ENCODE measurements at places on chromosomes 6 and 20. TPM values are rescaled to one million over a fixed set of nuclear protein-coding genes. Genes with fewer than 3 reads are reported as not detected.

Gene COX4I2
- not detected for polyA plus RNA-seq

Gene TUBB
- 116 TPM for polyA plus RNA-seq

Gene LEMD2
- polyA plus RNA-seq, result 43.9 TPM

Gene NFKBIE
- 2.7 TPM for polyA plus RNA-seq

Gene ISM1
- 0.49 TPM for polyA plus RNA-seq

Gene CNKSR3
- 0.01 TPM for polyA plus RNA-seq

GRCh38 chr6:111745636-111746035 is 127.6 kb downstream of the FYN start:
- no peaks in the 10 kb centered on the region for H3K27me3 ChIP-seq
- no peak for DNase-seq
- H3K27ac ChIP-seq, result peak overlapping the region; percentile 87

- no peak for DNase-seq
- H3K4me1 ChIP-seq, result no peaks in the 10 kb centered on the region
- no peak overlapping the region for H3K4me3 ChIP-seq
Observed at GRCh38 chr6:124420116-124420840, 542.0 kb upstream of the RNF217 start.

DNA sequence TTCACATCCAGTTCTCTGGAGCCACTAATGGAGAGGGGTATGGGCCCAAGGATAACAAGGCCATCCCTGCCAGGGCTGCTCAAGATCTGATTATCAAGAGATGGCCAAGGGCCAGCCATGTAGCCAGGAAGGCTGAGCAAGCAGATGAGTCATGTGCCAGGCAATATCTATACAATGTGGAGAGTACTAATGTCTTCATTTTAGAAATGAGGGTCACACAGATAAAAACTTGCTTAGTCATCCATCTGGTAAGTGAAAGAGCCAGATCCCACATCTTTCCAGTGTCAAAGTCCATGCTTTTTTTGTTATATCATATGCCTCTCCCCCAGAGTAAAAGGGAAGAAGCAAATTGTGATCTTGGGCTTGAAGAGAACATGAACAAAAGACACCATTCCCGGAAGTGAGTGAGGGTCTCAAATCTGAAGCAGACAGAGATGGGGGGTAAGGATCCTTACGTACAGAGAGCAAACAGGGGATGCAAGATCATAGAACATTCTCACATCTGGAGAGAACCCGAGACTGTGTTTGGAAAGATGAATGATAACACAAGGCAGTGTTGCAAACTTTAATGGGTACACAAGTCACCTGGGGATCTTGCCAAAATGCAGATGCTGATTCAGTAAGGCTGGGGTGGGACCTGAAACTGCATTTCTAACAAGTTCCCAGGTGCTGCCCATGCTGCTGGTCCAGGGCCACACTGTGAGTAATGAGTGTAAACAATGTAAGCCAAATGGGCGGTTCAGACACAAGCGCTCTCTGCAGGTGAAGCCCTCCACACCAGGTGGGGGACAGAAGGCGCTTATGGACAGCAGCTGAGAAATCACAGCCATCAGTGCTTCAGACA is 20.0 kb upstream of the GSTA3 start:
- H3K4me3 ChIP-seq, result no peak overlapping the region
- DNase-seq, result no peak
- H3K27me3 ChIP-seq, result peaks cover 3% of the 10 kb centered on the region
- no peak overlapping the region for H3K27ac ChIP-seq
- no peaks in the 10 kb centered on the region for H3K4me1 ChIP-seq
- no peaks in the 10 kb centered on the region for H3K36me3 ChIP-seq

DNA sequence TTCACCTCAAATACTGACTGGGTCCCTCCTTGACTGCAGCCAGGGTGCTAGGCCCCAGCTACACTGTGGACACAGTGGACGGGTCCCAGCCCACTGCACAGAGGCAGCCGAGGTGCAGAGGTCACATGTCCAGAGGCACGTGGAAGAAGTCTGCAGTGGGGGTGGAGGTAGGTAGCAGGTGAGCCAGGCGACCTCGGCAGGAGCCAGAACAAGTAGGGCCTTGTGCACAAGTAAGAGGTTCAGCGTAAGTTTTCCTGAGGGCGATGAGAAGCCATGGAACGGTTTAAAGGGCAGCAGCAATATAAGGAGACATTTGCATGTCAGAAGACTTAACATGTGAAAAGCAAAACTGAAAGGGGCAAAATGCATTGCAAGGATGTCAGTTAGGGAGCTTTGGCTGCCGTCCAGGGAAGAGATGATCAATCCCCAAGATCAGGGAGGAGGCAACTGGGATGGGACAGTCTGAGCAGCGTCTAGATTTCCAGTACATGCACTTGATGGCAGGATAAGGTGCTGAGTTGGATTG is 49.7 kb upstream of the SNX9 start:
- H3K4me3 ChIP-seq, result no peak overlapping the region
- peak overlapping the region; percentile 84 for H3K27ac ChIP-seq
- peaks cover 30% of the 10 kb centered on the region for H3K4me1 ChIP-seq
- H3K36me3 ChIP-seq, result no peaks in the 10 kb centered on the region

DNA sequence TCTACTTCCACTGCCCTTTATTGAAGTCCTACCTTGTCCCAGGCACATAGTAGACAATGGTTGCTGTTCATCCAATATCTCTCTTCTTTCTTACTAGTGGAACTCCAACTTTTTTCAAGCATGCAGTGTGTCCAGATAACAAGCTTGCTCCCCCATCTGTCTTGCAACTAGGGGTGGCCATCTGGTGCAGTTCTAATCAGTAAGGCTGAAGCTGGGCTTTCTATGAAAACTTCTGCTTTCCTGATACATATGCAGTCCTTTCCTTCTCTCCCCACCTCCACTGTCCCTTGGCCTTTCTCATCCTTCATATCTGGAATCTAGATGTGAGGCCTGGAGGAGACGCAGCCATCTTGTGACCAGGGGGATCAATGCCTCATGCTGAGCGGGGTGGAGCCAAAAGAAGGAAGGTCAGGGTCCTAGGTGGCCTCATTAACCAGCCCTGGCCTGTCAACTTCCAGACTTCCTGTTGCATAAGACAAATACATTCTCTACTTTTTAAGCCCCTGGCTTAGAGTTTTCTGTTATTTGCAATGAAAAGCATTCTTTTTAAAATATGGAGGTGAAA is 59.6 kb upstream of the ZFP64 start:
- no peak overlapping the region for H3K4me3 ChIP-seq
- H3K4me1 ChIP-seq, result no peaks in the 10 kb centered on the region
- peaks cover 2% of the 10 kb centered on the region for H3K27me3 ChIP-seq
- no peak overlapping the region for H3K27ac ChIP-seq
- DNase-seq, result no peak

DNA sequence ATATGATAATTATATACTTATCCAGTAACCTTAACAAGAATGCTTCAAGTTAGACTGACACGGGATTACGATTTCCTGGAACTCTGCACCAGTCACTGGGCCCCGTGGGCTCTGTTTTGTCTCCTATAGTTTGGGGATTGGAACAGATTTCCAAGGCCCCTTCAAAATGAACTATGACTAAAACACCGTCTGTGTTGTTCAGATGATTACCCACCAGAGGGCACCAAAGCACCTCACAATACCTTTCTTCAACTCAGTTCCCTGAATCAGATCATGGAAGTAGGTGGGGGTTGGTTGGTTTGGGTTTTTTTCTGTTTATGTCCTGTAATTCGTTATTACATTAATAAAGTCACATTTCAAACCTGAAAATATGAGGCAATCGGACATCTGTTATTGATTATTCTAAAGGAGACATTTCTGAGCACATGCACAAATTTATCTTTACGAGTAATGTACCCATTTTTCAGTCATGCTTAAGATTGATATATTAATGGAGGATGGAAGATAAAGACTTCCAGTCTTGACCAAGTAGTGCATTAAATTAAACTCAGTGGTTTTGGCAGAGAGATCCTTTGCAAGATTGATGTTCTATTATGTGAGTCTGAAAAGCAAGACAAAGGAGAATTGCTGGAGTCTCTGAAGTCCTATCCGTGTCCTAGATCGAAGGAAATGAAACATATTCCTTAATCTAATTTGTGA is 112.0 kb upstream of the COL21A1 start:
- H3K36me3 ChIP-seq, result no peaks in the 10 kb centered on the region
- no peaks in the 10 kb centered on the region for H3K4me1 ChIP-seq
- H3K4me3 ChIP-seq, result no peak overlapping the region
- no peaks in the 10 kb centered on the region for H3K27me3 ChIP-seq
- peak; percentile 26 for DNase-seq
- no peak overlapping the region for H3K27ac ChIP-seq

GRCh38 chr20:64107736-64108457 is 532 bp upstream of the NPBWR2 start:
- H3K4me3 ChIP-seq, result no peak overlapping the region
- peaks cover 17% of the 10 kb centered on the region for H3K4me1 ChIP-seq
- no peaks in the 10 kb centered on the region for H3K36me3 ChIP-seq
- DNase-seq, result no peak
- peak overlapping the region; percentile 65 for H3K27ac ChIP-seq

DNA sequence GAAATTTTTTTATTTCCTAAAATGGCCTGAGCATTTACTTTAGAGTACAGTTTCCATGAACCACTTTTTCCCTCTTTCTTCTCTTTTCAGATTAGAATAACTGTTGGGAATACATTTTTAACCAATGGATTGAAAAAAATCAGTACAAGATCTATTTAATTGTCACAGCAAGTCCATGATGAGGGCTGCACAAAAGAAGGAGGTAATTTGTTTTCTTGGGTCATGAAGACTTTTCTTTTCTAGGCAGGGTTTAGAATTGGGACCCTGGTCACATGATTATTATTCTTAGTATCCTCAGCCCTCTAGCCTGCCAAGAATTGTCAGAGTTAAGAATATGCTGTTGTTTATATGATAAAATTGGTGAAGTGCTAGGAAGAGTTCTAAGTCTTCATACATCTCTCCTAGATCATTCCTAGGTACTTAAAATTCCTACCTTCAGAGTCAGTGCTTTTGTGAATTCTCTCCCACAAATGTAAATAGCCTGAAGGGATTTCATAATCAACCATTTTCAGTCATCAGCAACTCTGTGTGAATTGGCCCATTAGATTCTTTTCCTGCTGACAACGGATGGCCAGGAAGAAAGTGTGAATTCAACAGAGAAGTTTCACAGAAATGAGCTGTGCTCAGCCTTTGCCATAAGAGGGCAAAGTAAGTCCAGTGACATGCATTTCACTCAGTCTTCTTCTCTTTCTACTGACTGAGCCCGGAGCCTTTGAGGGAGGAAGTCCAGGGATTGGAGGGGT is 32.4 kb upstream of the TPBG start:
- no peak overlapping the region for H3K4me3 ChIP-seq
- no peak for DNase-seq

- DNase-seq, result no peak
- H3K4me1 ChIP-seq, result peaks cover 28% of the 10 kb centered on the region
- no peak overlapping the region for H3K27ac ChIP-seq
Observed at GRCh38 chr6:81822568-81822967, 70.1 kb upstream of the TENT5A start.

DNA sequence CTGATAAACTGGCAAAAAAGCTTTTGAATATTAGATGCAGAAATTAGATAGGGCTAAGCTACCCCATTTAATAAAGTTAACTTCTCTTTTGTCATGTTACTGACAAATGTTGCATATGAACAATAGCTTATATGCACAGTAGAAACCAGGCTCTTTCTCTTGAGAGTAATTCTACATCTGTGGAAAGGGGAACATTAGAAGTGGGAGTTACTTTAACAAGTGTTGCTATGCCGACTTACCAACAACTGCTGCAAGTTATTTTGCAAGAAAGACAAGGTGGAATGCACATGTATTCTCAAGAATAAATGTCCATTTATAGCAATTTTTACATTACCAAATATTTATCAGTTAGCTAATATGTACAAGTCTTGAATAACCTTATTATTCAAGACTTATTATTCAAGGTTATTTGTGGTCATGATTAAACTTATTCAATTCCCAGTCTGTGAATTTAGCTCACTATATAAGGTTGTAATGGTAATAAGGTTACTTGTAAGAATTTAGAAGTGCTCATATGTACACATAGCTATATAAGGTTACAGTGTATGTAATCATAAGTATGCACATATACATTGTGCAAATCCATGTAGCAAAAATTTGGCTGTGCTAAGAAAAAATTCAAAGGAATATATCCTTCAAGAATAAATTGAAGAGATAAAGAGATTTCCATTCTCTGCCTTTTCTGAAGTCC is 38.3 kb downstream of the ADGRG6 start:
- H3K27ac ChIP-seq, result no peak overlapping the region
- H3K4me1 ChIP-seq, result no peaks in the 10 kb centered on the region
- H3K36me3 ChIP-seq, result no peaks in the 10 kb centered on the region
- peaks cover 3% of the 10 kb centered on the region for H3K27me3 ChIP-seq

DNA sequence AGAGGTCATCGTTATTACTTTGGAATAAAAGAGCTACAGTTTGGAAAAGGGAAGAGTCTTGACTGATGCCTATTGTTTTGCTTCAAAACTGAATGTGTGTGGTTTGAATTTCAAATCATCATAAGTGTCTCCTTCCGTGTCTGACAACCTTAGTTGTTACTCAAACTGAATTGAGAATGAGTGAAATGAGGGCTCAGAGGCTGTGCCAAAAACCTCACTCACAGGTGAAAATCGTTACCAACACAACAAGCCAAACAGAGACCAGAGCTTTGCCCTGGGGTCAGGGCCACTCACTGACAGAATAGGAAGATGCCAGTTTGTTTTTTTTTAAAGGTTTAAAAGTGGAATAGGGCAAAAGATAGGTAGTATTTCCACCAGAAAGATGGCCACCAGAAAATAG is 15.2 kb upstream of the SIRT5 start:
- H3K4me1 ChIP-seq, result peaks cover 5% of the 10 kb centered on the region
- H3K4me3 ChIP-seq, result no peak overlapping the region
- no peak overlapping the region for H3K27ac ChIP-seq
- no peak for DNase-seq

DNA sequence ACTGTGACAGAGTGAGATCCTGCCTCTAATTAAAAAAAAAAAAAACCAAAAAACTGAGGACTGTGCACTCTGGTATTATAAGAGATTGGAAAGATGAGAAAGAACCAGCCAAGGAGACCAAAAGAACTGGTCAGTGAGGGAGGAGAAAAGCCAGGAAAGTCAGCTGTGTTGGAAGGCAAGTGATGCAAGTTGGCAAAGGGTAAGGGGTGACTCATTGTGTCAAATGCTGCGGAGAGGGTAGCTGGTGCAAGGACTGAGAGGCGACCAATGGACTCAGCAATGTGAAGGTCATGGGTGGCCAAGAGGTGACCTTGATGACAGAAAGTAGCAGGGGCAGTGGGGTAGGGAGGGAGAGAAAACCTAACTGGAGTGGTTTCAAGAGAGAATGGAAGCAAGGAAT is 27.4 kb upstream of the LRRN4 start:
- no peak overlapping the region for H3K4me3 ChIP-seq
- H3K27me3 ChIP-seq, result peaks cover 13% of the 10 kb centered on the region
- H3K4me1 ChIP-seq, result no peaks in the 10 kb centered on the region
- H3K36me3 ChIP-seq, result no peaks in the 10 kb centered on the region

DNA sequence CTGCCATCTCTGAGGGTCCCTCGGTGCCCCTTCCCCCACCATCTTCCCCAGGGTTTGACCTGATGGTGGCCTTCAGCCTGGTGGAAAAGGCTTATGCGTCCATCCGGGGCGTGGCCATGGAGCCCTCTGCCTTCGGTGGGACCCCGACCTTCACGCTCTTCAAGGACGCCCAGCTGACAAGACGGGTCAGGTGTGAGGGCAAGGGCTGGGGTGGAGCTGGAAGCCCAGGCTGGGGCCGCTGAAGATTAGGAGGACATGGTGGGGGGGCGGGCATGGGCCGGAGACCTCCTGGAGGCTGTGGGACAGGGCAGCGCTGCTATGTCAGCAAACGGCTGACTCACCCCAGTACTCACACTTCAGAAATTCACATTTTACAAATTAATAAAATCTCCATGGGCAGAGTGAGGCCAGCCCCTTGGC is 23.5 kb downstream of the COL20A1 start:
- no peak overlapping the region for H3K27ac ChIP-seq
- H3K4me3 ChIP-seq, result no peak overlapping the region
- no peaks in the 10 kb centered on the region for H3K36me3 ChIP-seq
- H3K4me1 ChIP-seq, result no peaks in the 10 kb centered on the region
- no peaks in the 10 kb centered on the region for H3K27me3 ChIP-seq

Measured in naive thymus-derived CD8-positive, alpha-beta T cell (primary cell).